AG08396 (cell line): ENCODE measurements at places on chromosomes 13 and 19.

GRCh38 chr13:32142956-32143375 lies 111.4 kb downstream of the FRY start:
- DNase-seq, result no peak

DNA sequence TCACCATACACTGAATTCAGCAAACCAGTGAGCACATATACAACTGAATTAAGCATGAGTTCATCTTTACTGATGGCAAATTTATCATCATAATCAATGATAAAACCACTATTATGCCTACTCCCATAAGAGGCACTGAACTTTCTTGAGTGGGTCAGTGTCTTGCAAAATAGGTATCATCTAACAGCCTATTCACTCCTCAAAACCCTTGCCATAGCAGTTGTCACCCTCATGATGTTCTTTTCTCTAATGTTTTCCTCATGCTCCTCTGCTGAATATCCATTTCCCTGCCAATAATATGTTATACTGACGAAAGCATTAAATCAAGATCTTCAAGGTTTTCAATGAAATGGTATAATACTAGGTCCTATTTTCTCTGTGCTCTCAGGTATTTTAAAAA lies 5.6 kb downstream of the ARGLU1 start:
- no peak for DNase-seq

GRCh38 chr19:37999309-38000213 lies 92.6 kb downstream of the SIPA1L3 start:
- peak; percentile 66 for DNase-seq

GRCh38 chr13:50909605-50910484 lies at the start of gene RNASEH2B:
Gene RNASEH2B (plus strand): TSS chr13:50909791. CDS start chr13:50910077, 286 bp downstream.
- DNase-seq, result peak; percentile 71

DNA sequence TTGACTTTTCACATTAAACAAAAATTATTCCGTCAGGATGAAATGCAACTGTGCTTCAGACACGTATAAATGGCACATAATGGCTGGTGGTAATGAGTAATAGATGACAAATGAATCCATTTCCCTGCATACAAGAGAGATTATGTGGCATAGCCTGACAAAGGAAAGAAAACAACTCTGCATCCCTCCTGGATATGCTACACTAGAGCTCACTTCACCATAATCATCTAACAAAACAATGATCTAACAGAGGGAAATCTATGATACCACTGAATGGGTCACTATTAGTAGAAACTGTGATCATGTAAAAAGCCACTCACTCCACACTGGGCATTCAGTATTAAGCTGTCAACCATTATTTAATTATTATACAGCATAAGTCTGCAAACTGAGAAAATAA lies 1498.4 kb downstream of the EFNB2 start:
- DNase-seq, result no peak

DNA sequence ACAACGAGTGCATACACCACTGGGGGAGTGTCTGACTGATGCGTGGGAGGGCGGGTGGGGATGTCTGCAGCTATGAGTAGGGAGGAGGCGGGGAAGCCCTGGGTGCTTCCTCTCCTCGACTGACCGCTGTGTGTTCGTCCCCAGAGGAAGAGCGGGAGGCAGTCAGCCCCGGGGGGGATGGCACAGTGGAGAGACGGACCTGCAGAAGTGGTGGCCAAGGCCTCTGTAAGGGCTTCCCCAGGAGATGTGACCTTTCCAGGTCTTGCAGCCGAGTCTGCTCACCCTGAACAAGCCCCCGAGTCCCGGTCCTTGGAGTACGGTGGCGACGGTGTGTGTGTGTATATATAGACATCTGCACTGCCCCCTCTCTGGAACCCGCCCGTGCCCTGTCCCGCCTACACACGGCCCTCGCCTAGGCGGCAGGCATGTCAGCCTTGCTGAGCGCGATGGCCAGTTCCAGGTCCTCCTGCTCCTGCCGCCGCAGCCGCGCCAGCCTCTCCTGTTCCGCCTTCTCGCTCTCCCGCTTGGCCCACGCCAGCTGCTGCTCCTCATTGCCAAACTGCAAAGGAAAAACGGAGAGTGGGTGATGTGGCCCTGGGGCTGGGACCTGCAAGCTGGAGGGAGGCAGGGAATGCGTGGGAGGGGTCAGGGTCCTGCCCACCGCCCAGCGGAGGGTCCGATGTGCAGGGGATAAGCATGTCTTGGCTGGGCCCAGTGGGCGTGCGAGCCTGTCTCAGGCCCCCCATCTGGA lies 30.8 kb downstream of the KLF2 start:
- DNase-seq, result no peak
